ENCODE measurements at places on chromosomes 11 and 22.

DNA sequence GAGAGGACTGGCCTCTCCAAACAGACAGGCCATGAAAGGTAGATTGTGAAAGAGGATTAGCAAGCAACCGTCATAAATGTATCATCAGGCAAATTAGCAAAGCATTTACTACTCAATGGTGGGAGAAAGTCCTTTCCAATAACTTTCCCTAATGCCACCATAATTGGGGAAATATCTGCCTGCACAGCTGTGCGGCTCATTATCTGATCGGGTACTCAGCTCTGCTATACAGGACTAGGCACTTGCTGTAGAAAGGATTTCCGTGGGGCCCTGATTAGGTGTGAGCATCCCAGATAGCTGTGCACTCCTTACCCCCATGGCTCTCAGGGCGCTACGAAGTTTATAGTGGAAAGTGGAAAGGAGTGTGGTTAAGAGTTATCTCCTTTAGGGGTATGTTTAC lies 309.7 kb upstream of the PLET1 start:
- peak; percentile 40 for DNase-seq

- DNase-seq: no peak
Measured at GRCh38 chr11:2821891-2822290, 63.7 kb downstream of the CDKN1C start.

GRCh38 chr11:114199051-114199450 lies 97.1 kb upstream of the NNMT start:
- DNase-seq: no peak

DNA sequence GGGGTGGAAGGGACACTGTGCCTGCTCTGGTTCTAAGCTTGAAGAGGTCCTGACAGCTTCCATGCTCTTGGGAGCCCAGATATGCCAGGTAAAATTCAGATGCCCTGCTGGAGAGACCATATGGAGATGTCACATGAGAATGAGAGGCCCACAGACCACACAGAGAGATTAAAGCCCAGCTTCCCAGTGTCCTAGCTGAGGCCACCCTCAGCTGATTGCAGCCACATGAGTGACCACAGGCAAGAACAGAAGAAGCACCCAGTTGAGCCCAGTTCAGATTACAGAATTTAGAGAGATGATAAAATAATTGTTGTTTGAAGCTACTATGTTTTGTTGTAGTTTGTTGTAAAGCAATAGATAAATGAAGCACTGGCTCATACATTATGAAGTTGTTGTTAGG lies 14.4 kb upstream of the PVALB start:
- no peak for DNase-seq

DNA sequence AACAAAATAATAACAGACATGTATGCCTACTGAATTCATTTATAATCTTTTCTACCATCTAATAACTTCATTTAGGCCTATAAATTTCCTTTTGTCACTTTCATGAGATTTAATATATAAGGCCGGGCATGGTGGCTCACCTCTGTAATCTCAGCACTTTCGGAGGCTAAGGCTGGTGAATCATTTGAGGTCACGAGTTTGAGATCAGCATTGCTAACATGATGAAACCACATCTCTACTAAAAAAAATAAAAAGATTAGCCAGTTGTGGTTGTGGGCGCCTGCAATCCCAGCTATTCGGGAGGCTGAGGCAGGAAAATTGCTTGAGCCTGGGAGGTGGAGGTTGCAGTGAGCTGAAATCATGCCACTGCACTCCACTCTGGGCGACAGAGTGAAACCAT lies 14.2 kb upstream of the NTM start:
- DNase-seq: no peak

- DNase-seq: no peak
Measured at GRCh38 chr11:22666688-22667439, 453 bp downstream of the GAS2 start.

Data from D721Med (cell line).